ENCODE measurements at places on chromosomes 5 and 9. TPM values are rescaled to one million over a fixed set of nuclear protein-coding genes. Genes with fewer than 3 reads are reported as not detected.

The NTMT1 gene
- total RNA-seq, result 28.9 TPM

The OR1J1 gene
- not detected for total RNA-seq

The LOX gene
- not detected for total RNA-seq

GRCh38 chr9:112248722-112249121 is 73.6 kb upstream of the SUSD1 start:
- DNase-seq, result no peak
- peak overlapping the region; percentile 43 for H3K4me3 ChIP-seq
- peak overlapping the region; percentile 84 for H3K27ac ChIP-seq
- peaks cover 28% of the 10 kb centered on the region for H3K4me1 ChIP-seq

The DOLK gene
- total RNA-seq, result 11.5 TPM

DNA sequence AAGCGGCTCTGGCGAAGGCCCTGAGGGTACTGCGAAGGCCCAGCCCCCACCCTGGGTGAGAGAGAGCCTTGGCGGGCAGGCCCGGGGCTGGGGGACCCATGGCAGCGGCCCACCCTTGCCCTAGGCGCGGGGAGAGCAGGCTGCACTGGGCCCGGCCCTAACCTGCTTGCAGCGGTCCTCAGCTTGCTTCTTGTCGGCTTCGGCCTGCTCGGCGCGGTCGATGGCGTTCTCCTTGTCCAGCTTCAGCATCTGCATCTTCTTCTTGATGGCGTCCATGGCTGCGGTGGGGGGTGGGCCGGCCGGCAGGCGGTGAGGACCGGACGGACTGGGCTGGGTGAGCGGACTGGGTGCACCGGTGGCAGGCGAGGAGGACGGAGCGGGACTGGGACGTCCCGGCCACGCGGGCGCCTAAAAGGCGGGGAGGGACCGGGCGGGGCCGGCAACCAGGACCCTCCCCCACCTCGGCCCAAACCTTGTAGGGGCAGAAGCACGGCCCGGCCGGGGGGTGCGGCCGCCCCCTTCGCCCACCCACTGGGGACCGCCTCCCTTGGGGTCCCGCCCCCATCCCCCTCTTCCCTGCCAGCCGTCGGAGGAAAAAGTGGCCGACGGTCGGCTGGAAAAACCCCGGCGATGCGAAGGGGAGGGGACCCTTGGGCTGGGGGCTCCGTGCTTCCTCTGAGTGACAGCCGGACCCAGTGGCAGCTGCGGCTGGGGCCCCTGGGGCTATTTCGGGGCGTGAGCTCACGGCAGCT is at the start of gene TPM2:
Gene TPM2 (minus strand): TSS at position 384 of the 752 bp plus-strand sequence. CDS start 108 bp downstream, at position 276.
- H3K4me3 ChIP-seq, result peak within 1 kb of the TSS; percentile 91
- no peak for DNase-seq
- H3K36me3 ChIP-seq, result no peaks in the 10 kb centered on the region
- peak within 1 kb of the TSS; percentile 16 for H3K27ac ChIP-seq

The ADAMTS16 gene
- not detected for total RNA-seq

- H3K27ac ChIP-seq, result no peak overlapping the region
- no peak for DNase-seq
- H3K27me3 ChIP-seq, result peaks cover 7% of the 10 kb centered on the region
- H3K36me3 ChIP-seq, result no peaks in the 10 kb centered on the region
- peaks cover 5% of the 10 kb centered on the region for H3K4me1 ChIP-seq
Observed at GRCh38 chr9:86064220-86064619, 35.1 kb downstream of the GOLM1 start.

The C7 gene
- total RNA-seq, result not detected

- H3K4me1 ChIP-seq, result no peaks in the 10 kb centered on the region
- H3K27ac ChIP-seq, result no peak overlapping the region
- H3K36me3 ChIP-seq, result no peaks in the 10 kb centered on the region
- no peak for DNase-seq
Observed at GRCh38 chr5:179893958-179894895, 13.5 kb downstream of the TBC1D9B start.

DNA sequence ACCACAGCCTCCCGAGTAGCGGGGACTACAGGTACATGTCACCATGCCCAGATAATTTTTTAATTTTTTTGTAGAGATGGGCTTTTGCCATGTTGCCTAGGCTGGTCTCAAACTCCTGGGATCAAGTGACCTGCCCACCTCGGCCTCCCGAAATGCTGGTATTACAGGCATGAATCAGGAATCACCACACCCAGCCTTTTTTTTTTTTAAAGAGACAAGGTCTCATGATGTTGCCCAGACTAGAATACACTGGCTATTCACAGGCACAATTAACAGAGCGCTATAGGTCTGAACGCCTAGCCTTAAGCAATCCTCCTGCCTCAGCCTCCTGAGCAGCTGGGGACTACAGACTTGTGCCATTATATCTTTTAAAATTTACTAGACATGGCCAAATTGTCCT is 36.1 kb downstream of the GEMIN5 start:
- H3K4me3 ChIP-seq, result no peak overlapping the region
- no peaks in the 10 kb centered on the region for H3K4me1 ChIP-seq
- DNase-seq, result no peak
- H3K36me3 ChIP-seq, result peaks cover 37% of the 10 kb centered on the region
- no peak overlapping the region for H3K27ac ChIP-seq

DNA sequence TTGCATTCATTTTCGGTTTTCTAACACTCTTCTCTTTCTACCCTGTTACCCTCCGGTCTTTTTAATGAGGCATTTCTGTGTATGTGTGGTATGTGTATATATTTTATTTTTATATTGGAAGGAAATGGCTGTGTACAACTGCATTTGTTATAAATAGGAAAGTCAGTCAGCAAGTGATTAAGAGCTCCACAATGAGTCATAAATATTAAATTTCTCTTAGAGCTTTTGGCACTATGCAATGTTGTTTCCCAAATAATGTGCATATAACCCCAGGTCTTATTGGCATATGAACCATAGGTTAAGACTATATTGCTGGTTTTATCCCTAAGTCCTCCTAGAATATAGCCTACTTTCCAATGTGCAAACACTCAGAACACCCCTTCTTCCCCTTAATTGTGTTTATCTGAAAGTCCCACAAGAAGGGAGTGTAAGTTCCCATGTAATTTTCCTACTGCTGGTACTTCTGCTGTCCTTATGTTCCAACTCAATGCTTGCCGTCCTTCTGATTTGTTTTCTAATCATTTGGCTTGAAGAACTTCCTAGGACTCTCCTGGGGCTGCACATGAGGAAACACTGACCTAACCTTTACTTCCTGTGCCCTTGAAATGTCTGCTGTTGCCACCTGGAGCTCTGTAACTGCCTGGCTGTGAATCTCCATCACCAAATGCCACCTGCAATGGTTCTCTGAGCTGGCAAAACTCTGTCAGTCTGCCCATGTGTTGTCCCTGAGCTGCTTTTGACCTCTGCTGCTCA is 65.5 kb upstream of the PCSK5 start:
- no peak for DNase-seq
- H3K27me3 ChIP-seq, result peaks cover 14% of the 10 kb centered on the region
- no peak overlapping the region for H3K4me3 ChIP-seq
- H3K4me1 ChIP-seq, result no peaks in the 10 kb centered on the region
- no peaks in the 10 kb centered on the region for H3K36me3 ChIP-seq

- no peak overlapping the region for H3K27ac ChIP-seq
- H3K4me1 ChIP-seq, result peaks cover 6% of the 10 kb centered on the region
- H3K27me3 ChIP-seq, result no peaks in the 10 kb centered on the region
- DNase-seq, result no peak
Observed at GRCh38 chr5:138770291-138770690, 17.1 kb downstream of the CTNNA1 start.

The SLC28A3 gene
- total RNA-seq, result 0.07 TPM

The RELL2 gene
- total RNA-seq, result 39.3 TPM

- peak overlapping the region; percentile 95 for H3K27ac ChIP-seq
- H3K4me3 ChIP-seq, result peak overlapping the region; percentile 66
- H3K4me1 ChIP-seq, result peaks cover 56% of the 10 kb centered on the region
- no peaks in the 10 kb centered on the region for H3K36me3 ChIP-seq
Observed at GRCh38 chr9:124202447-124202971, 55.2 kb upstream of the NEK6 start.

GRCh38 chr5:140311011-140311467 is 8.1 kb upstream of the PFDN1 start:
- H3K4me1 ChIP-seq, result peaks cover 10% of the 10 kb centered on the region
- no peak for DNase-seq
- H3K36me3 ChIP-seq, result no peaks in the 10 kb centered on the region
- no peak overlapping the region for H3K27ac ChIP-seq

The GLIPR2 gene
- 11.0 TPM for total RNA-seq

- no peak overlapping the region for H3K27ac ChIP-seq
- no peaks in the 10 kb centered on the region for H3K27me3 ChIP-seq
- DNase-seq, result no peak
- H3K4me1 ChIP-seq, result peaks cover 24% of the 10 kb centered on the region
- peaks cover 14% of the 10 kb centered on the region for H3K36me3 ChIP-seq
- no peak overlapping the region for H3K4me3 ChIP-seq
Observed at GRCh38 chr9:37149666-37150308, 29.4 kb downstream of the ZCCHC7 start.

Measured in natural killer cell treated with Interleukin-12 subunit alpha and Interleukin-12 subunit beta and Interleukin-15 and Interleukin-18, amount 100 ng/mL, for 72 hours (primary cell).